RPMI7951 (cell line): ENCODE measurements at places on chromosomes 2 and 18. TPM values are rescaled to one million over a fixed set of nuclear protein-coding genes. Genes with fewer than 3 reads are reported as not detected.

Gene RSAD2
- 1.3 and 3.6 TPM in 2 replicates for total RNA-seq

DNA sequence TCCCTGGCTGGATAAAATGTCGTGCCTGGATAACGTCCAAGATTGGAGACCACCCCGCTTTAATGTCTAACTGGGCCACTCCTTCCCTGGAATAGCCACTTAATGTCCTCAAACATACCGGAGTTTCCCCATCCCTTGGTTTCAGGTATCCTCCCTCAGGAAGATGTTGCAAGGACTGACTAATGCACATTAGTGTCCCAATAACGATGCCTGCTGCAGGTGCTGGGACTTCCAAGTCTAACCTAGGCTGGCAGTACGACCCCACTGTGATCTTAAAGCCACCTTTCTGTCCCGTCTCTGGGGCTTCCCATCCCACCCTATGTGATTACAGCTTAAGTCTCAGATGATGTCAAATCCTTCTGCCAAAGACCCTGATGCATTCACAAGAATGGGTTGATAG lies 1.1 kb upstream of the ATP6V1C2 start:
- no peak for DNase-seq

DNA sequence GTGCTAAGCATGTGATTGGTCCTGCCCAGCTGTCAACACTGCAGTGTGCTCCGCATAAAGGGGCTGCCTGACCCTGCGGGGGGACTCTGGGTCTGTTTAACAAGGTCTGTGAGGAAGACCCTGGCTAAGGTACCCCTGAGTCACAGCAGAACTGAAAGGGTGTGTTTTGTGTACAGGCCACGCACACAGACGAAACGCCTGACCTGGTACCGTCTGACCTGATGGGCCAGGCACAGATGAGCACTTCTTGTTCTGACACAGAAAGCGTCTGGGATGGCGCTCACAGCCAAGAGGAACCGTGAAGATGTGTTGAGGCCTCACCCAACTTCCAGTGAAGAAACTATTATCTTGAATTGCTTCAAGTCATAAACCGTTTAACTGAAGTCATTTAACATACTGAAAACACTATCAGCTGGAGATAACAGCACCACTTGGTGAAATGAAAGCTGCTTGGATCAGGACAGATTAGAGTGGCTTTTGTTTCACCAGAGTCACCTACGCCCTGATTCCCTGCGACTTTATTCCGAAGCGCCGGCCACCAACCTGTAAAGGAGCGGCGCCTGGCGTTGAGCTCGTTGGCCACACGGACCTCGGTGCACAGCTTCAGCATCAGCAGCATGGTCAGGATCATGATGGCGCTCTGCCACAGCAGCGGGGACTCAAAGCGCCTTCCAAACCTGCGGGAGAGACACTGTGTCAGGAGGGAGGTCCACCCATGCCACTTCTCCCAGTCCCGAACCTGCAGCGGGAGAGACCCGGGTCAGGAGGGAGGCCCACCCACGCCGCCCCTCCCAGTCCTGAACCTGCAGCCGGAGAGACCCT lies 8.5 kb downstream of the SLC66A2 start:
- no peak for DNase-seq

DNA sequence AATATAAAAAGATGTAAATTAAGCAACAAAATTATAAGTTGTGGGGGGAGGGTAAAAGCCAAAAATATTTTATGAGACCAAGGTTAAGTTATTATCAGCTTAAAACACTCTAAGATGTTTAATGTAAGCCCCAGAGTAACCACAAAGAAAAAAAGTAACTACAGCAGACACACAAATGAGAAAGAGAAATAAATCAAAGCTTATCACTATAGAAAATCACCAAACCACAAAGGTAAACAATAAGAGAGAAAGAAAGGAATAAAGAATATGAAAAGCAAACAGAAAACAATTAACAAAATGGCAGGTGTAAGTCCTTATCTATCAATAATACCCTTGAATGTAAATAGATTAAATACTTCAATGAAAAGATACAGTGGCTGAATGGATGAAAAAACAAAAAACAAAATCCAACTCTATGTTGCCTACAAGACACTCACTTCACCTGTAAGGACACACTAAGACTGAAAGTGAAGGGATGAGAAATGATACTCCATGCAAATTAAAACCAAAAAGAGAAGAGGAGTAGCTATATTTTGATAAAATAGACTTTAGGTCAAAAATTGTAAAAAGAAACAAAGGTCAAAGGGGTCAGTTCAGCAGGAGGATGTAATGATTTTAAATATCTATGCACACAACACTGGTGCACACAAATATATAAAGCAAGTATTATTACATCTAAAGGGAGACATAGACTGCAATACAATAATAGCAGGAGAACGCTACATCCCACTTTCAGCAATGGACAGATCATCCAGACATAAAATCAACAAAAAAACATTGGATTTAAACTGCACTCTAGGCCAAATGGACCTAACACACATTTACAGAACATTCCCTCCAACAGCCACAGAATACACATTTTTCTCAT lies 80.7 kb downstream of the PTPN2 start:
- DNase-seq: no peak

DNA sequence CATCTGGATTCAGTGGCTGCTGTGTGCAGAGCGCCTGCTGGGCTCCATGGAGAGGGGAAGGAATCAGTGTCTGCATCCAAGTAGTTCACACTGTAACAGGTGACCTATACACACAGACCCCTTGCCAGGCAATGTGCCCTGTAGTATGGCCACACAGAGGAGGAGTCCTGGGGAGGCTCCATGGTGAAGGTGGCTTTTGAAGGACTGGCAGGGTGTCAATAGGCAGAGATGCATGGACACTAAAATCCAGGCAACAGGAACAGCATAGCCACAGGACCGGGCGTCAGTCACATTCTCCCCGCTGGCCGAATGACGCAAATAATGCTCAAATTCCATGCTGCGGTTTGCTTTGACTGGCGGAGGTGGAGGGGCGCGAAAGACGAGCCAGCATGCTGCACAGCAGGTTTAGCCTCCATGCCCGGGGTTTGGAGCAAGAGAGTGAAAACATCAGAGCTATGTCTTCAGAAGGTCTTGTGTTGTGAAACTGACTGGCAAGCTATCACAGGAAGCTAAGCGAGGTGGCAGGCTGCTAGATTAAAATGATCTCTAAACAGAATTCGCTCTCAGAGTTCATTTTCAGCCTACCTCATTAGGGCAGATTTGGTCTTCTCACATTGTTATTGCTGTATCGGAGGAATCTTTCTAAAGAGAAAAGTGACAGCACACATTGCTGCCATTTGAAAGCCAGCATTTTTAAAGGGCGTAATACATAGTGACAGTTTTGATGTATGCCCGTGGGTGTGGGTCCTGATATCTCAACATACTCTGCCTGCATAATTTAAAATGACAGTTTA lies 1.2 kb upstream of the CHMP1B start:
- peak; percentile 87 for DNase-seq

GRCh38 chr2:36594849-36595248 lies 3.1 kb downstream of the FEZ2 start:
- DNase-seq: no peak

DNA sequence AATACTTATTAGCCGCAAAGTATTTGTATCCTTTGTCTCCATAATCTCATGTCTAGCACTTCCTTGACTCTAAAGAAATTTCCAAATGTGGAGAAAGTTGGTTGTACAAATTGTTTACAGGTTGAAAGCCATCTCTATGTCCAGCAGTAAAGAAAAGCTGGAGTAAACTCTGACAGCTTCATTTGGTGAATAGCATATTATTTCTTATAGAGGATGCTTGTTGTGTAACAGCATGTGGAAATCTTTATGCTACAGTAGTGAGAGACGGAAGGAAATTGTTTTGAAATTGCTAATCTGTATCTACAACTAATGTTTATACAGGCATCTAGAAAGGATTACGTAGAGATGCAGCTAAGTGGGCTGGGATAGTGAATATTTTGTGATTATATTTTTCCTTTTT lies 78.5 kb downstream of the UGGT1 start:
- DNase-seq: no peak

DNA sequence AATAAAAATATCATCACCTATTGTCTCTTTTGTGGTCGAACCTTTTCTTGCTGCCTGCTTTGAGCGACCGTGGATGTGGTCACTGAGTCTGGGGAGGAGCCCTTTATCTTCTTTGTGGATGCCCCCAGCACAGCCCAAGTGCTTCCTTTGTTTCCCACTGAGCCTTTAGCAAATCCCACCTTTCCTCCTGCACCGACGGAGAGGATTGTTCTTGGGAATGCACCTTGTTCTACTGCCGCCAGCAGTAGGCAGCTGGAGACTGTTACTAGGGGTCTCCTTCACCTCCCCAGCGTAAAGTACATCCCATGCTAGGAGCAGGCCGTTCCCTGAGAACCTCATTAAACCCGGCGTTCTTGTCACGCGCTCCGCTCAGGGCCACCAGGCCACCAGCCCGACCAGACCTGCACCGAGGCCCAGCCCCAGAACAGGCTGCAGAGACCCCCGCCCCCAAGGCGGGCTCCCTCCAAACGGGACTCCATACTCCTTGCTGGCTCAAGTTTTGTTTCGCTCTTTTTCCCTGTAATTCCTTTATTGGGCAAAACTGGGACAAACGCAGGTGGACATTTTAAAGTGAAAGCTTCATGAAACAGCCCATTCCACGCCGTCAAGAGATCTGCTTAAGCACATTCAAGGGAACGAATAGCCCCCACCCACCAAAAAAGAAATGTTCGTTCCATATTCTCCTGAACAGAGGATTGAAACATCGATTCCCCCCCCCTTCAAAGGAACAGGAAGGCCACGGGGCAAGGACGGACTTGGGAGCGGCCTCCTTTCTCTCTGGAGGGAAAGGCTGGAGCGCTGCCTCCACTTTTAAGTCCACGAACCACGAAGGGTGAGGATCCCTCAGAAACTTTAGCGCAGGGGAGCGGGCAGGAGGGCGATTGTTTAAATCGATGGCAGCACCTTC lies 1.1 kb upstream of the MAT2A start:
- DNase-seq: peak; percentile 53

Gene TMEM37
- total RNA-seq: not detected in 2 replicates

DNA sequence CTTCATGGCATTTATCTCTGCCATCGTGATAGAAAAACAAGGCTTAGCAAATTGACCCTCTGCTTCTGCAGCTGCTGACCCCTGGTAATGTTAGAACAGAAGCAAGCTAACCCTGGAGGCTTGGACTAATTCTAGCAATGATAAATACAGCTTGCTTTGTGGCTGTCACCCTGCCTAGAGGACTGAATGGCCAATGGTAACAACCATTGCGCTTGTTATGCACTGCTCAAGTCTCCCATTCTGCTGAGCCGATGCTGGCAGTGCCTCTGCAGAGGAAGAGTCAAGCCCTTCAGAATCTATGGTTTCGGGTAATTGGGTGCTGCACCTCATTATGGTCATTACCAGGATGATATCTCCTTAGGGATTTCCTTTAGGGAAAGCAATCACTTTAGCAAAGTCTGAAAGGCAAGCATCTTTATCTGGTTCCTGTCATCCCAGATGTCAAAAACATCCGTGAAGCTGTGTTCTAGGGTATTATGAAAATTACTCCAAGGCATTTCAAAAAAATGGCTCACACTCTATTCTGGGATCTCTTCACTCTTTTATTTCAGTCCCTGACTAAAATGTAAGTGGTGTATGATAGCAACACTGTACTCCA lies 186.8 kb upstream of the DLGAP1 start:
- no peak for DNase-seq

- no peak for DNase-seq
These were observed 69.2 kb upstream of the CABLES1 start for GRCh38 chr18:23066060-23066459.

GRCh38 chr2:106695919-106696318 lies 190.0 kb downstream of the ST6GAL2 start:
- DNase-seq: no peak

DNA sequence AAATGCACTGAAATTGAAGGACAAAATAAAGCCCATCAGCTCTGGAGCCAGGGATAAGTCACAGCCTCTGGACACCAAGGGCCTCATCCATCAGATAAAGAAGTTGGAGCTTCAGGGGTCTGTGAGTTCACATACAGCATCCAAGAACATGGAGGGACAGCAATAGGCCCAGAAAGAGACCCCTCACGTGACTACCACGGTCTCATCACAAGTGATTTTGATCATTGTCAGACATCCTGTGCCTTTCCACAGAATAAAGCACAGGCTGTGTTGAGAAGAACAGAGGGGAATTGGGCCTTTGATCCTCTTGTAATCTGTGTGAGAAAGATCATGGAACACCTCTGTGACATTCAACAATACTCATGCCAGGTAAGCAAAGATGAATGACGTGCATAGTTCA lies 65.2 kb upstream of the CTAGE1 start:
- DNase-seq: no peak

- no peak for DNase-seq
These were observed 69.8 kb upstream of the KCTD1 start for GRCh38 chr18:26618135-26618534.

GRCh38 chr18:58168993-58169392 lies 125.0 kb downstream of the NEDD4L start:
- DNase-seq: no peak

Gene CREB1
- total RNA-seq: 28.0 and 39.8 TPM in 2 replicates

DNA sequence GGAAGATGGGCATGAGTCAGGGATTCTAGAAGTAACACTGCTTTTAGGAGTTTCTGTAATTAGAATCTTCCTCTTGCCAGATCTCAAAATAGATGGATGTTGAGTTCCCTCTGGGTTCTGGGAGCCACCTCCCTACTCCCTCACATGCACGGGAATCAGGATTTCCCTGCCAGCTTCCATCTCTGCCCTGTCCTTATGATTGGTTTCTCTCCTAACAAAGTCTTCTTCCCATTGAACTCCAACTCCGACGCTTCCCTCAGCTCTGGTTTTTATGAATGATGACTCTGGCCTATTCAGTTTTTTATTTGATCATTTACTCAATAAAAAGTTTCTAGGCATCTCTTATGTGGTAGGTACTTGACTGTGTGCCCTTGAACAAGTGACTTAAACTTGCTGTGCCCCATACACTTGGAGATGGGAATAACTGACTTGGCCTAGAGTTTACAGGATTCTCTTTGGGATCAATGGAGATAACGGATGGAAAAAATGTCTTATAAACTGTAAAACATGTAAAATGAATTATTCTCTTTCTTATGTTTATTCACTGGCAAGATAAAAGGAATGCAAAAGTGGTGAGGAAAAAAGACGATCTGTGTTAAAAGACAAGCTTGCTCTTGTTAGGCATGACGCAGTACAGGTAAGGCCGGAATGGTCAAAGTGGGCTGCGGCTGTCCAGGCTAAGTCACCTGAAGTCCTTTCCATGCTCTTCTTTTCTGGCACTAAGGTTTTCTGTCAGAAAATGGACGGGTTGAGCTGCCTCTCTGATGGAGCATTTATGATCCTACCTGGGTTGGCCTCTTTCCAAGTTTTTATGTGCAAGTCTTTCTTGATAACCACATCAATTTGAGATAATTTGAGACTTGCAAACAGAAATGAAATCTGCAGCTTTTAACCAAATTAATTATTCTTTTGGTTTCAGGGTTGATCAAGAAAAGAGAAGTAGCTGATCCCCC lies 199.6 kb downstream of the MYCN start:
- DNase-seq: no peak
